Left hindlimb (tissue), 1 donor: ENCODE measurements at places on chromosomes 2 and 18.
A peak's percentile ranks its signal among the peaks of the same experiment; 100 is the strongest.

GRCh38 chr2:179071810-179072355 lies 21.9 kb upstream of the CCDC141 start:
- DNase-seq = no peak

GRCh38 chr2:204021290-204022081 lies 84.9 kb downstream of the ICOS start:
- DNase-seq = no peak

- DNase-seq = no peak
Measured at GRCh38 chr2:6103949-6104348, 411.8 kb downstream of the SOX11 start.

DNA sequence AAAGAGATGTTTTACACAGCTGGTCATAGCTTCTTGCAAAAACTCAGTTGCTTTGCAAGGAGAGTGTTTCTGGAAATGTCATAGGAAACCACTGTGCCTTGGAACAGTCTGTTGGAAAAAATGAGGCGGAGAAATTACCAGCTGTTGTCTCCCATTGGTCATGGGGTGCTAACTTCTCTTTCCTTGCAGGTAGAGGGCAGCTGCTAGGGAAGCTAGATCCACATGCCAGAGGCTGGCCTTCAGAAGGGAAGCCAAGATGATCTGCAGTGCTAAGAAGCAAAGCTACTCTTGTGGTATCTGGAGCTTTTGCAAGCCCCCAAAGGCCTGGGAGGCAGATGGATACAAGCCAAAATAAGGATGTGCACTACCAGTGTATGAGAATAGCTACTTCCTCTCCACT lies 34.8 kb upstream of the LAMA1 start:
- peak; percentile 68 for DNase-seq

DNA sequence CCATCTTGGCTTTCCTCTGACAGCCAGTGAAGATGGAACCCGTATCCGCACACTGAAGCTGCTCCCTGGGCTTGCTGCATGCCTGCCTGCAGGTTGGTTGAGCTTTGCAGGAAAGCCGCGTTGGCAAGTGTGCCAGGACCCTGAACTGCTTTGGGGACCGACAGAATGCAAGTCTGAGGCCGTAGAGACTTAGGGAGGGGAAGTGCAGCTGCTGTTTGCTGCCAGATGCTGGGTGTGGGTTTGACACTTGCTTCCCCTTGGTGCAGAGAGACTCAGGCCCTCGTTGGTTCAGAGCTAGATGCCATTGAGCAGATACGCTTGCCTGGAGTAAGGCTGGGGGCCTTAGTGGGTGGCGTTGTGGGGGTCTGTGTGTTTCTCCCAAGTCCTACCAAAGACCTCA lies 13.1 kb upstream of the PHLPP1 start:
- no peak for DNase-seq

DNA sequence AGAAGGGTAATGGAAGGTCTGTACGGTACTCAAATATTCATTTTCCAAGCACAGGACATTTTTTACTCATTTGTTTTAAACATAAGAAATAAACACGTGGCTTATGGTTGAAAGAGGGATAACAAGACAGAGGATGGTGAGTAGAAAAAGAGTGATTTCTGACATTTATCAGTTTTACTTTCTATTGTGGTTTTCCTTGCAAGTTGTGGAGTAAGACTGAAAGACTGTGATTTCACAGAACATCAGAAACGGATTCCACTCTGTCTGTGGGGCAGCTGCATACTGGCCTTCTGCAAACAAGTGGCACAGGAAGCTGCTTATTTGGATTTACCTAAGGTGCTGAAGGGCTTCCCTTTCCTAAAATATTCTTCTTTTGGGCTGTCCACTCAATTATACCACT lies 122.2 kb upstream of the ITGB6 start:
- no peak for DNase-seq

DNA sequence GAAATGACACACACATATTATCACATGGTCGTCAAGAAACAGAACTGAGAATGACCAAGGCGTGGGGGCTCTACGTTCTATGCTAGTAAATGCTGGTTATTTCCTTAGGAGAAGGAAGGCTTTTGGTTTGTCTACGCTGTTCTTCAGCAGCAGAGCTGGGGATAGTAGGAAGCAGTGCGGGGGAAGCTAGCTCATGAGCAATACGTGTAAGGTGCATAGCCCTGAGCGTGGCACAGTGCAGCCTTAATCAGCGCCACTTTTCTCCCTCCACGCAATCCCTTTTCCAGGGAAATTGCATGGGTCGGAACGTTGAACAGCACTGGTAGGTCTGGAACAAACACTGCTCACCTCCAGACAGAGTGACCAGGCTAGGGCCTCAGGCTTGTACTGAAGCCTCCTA lies 199.6 kb upstream of the FBXO11 start:
- DNase-seq = no peak

DNA sequence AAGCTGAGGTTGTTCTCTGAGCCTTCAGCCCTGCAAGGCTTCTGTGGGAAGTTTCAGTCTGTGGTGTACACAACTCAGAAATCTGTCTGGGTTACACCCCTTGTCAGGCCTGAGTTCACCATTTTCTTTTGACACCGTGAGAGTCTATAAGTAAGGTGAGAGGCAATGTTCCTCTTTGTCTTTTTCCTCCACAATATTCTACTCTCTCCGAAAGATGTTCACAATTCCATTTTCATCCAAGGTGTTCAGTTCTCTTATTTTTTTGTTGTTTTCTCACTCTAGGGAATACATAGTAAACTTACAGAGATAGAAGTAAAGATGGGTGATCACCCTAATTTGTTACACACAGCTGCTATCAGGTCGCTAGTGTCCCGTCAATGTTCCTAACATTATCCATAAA lies 3.2 kb downstream of the ERMN start:
- DNase-seq = no peak

DNA sequence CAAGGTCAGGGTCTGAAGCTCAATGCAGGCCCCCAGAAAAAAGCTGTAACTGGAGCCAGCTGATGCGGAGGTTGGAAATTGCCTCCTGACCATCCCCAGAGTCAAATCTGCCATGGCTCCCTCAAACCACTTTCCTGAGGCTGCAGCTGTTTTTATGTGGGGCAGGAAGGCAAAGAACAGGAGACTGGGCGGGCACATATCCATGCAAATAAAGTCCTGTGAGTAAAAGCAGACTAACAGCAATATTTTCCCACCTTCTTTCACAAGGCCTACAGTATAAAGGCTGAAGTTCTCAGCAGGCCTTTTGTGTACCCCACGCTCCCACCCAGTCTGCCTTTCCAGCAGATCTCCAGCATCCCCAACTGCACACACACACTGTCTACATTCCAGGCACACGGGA lies 47.1 kb downstream of the CYP1B1 start:
- no peak for DNase-seq

DNA sequence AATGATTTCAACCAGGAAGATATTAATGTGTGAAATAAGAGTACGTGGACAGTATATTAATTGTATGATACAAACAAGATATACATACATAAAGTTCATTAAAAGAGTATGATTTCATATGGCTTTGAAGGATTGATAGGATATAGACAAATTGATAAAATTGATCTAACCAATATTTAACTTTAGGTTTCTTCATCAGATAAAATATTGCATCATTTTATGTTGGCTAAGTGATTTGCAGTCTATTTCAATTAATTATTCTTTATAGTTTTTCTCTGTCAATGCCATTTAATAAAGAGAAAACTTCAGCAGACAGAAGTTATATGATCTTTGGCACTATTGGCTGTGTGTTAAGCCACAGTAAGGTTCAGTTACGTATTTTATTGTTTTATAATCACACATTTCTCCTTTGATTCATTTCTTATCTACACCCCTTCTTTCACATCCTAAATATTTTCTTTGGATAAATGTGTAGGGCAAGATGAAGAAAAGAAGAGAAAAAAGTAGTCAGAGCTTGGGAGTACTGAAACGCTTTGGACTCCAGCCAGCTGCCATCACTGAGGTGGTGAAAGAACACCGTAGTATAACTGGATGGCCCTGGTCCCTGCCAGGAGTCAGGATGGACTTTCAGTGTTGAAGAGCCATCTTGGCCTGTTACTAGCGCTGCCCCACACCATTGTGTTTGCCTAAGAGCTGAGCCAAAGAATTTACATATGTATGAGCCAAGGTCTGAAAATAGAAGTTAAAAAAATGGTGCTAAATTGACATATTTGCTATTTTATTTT lies 9.8 kb upstream of the CPS1 start:
- DNase-seq = no peak

DNA sequence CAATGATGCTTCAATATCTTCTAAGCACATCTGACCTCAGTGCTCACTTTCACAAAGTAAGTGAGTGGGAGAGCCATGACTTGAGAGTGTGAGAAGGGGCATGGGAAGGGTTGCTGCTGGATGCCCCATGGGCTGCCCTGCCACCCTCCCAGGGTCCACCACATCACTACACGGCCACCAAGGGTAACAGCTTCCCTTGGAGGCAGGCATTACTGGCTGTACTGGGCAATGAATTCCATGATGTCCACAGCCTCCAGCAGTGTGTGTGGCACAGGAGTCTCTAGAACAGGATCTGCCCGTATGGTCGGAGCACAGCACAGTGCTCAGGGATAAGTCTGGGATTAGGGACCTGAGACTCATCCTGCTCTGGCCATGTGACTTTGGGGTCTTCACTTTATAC lies 481.0 kb upstream of the MYT1L start:
- no peak for DNase-seq

GRCh38 chr2:160401895-160402294 lies 91.7 kb downstream of the RBMS1 start:
- DNase-seq = no peak

- no peak for DNase-seq
Measured at GRCh38 chr2:98793275-98793674, 62.3 kb upstream of the MGAT4A start.

DNA sequence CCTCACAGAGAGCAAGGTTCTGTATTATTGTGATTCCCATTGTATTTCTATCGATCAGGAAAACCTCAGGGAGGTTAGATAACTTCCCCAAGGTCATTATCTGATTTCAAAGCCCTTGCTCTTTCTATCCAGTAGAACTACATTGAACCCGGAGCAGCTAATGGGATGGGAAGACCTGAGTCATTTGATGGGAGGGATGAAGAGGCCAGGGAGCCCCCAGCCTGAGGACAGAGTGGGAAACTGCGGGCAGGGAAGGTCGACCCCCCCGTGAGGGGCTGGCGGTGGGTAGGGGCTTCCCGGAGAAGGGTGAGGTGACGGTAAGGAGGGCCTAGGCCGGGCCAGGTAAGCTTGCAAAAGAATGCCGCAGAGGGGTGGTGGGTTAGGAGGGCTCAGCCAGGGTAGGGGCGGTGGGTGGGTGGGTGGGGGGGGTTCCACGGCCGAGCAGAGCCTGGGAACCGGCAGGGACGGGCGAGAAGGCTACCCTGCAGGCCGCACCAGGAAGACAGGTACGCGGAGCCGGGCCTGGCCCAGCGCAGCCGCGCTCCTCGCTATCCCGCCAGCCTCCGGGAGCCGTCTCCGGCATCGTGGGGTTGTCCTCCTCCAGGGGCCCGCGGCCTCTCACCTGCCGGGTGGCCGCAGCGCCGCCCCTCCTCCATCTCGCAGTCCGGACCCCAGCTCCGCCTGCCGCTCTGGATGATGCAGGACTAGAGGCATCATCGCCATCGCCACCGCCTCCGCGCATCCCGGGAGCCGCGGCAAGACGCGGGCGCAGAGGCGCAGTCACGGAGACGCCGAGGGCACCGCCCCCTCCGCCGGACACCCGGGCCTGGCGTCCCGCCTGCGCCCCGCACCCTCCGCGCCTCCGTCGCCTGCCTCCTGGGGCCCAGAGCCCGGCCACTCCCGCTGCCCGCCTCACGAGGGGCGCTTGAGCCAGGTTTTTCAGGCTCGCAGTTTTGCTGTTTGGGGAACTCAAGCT lies at the start of gene GPR75:
Gene GPR75 (minus strand): TSS at position 762 of the 976 bp plus-strand sequence. CDS start 5,211 bp downstream, outside the sequence.
- DNase-seq = peak; percentile 43

DNA sequence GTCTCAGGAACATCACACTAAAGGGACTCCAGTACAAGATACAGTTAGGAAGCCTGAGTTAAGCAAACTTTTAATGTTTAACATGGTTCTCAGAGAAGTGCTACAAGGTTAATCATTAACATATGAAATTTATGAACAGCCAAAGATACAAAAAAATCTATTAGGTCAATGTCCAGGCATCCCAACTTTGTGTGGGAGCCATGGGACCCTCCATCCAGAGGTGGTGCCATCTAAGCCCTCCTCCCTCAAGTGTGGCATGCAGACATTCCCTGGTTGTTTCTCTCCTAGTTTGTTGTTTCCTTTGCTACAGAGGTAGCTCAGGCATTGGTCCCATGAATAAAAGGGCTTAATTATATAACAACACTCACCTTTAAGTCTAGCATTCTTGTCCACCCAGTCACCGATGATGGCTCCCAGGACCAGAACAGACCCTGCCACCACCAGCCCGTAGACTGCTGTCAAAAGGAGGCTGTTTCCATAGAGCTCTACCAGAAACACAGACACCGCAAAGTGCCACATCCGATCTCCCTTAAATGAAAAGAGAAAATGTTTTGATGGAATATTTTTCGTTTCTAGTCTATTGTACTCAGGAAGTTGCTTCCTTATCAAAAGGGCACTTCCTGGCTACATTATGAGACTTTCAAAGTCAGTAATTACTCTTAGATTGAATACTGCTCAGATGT lies 5.7 kb downstream of the SLC40A1 start:
- DNase-seq = no peak

- DNase-seq = no peak
Measured at GRCh38 chr2:127058246-127058953, 48.6 kb downstream of the BIN1 start.

GRCh38 chr2:188193230-188193629 lies 98.4 kb upstream of the GULP1 start:
- no peak for DNase-seq

DNA sequence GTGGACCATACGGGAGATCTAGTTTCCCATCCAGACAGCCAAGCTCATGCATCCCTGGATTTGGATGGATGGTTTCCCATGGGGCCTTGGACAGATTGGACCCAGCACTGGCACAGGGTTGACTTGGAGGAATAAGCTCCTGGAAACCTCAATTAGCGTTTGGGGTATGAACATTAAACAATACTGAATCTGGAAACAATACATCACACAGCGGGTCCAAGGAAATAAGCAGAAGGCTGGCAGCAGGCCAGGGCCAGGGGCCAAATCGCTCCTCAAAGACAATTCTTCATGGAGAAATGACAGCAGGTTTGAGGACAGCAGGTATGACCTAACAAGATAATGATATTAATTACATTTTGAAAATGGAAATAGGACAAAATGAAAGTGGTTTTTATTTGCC lies 540.6 kb downstream of the RIT2 start:
- no peak for DNase-seq

DNA sequence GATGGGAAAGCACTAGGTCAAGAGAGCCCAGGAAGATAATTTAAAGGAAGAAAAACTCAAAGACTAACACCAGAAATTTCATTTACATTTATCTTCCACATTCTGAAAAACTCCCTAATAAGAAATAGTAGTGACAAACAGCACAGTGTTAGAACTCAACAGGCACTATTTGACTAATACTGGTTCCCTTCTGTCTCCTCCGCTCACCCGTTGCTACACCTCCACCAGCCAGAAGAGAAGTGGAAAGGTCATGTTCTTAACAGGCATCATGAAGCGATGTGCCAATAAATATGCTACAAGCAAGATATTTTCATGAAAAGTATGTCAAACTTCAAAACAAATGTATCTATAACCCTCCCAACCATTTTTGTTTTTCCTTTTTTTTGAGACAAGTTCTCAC lies 5.7 kb downstream of the ROCK1 start:
- no peak for DNase-seq

GRCh38 chr2:25202275-25202674 lies 33.9 kb upstream of the POMC start:
- DNase-seq = no peak
